ENCODE measurements at places on chromosomes 3 and 15.

DNA sequence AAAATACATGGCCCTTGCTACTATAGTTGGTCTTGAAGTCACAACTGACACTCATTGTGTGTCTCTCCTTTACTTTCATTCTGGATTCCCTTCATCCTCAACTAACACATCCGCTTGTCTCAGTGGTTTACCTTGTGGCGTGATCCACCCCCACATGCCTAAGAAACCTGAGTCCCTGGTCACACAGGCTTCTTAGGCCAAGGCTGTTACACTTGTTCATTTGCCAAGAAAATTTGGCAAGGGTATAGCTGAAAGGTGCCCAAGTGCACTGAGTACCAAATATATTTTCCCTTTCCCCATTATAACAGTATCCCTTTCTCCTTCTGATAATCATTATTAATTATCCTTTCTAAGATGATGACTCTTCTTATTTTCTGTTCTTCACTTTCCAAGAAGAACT, 207.6 kb upstream of the STAC start:
- DNase-seq: no peak

DNA sequence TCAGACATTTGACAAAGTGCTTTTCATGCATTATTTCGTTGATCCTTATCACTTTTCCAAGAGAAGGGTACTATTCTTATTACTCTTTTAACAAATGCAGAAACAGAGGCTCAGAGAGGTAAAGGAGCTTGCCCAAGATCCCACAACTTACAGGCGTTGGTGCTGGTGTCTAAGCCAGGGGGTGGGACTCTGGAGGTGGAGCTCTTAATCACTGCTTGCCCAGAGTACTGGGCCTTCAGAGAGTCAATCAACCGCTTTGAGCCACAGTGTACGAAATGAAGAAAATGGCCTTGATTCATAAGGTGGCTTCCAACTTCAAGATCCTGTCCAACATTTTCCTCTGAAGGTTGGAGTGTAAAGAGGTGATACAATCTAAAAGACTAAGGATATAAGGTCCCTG, 211.5 kb downstream of the NECTIN3 start:
- DNase-seq: no peak

DNA sequence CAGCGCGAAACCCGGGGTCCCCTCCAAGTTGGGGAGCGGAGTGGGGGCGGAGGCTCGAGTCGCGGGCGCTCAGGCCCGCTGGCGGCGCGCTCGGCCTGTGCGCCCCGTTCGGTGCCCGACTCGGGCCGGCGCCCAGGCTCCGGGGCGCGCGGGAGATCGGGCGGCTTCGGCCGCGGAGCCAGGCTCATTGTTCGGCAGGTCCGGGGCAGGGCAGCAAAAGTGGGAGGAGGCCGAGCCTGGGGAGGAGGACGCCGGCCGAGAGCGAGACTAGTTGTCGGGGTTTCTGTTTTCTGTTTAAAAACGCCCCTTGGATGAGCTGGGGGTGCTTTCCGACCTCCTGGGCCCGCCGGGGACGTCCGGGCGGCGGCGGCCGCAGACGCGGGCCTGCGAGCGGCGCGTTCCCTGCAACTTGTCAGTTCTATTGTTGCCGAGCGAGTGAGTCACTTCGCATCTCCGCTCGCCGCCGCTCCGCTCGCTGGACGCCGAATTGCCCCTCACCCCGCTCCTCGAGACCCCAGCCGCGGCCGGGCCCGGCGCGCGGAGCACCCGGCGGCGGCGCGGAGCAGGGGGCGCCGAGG, 676 bp downstream of the TCF12 start:
- DNase-seq: peak; percentile 11

GRCh38 chr15:100095541-100096247, 246.1 kb downstream of the ADAMTS17 start:
- no peak for DNase-seq

DNA sequence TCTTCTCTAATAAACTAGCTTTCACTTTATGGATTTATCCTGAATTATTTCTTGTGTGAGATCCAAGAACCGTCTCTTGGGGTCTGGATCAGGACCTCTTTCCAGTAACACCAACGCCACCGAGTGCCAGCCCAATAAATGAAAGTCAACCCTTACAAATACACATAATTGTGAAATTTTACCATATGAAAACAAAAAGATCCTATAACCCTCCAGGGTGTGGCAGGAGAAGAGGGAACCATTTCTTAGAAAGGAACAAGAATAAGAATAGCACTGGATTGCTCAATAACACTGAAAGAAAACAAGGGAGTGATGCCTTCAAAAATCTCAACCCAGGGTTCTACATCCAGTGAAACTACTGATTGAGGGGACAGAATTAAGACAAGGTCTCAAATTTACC, 51.6 kb upstream of the ACKR4 start:
- DNase-seq: no peak

DNA sequence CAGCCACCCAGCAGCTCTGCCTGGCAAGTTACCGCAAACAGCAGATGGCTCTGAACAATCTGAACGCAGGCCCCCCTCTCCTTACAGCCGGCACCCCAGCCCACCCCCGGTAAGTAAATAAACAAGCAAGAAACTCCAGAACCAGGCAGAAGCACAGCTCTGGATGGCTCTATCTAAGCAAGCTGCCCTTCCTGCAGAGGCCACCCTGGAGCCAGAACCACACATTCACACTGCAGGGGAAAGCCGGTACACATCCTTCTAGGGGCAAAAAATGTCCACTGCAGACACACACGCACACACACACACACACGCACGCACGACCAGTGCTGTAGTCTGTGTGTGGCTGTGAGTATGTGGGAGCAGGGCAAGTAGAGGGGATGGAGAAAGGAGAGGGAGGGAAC, 63.9 kb downstream of the ADCY5 start:
- no peak for DNase-seq

DNA sequence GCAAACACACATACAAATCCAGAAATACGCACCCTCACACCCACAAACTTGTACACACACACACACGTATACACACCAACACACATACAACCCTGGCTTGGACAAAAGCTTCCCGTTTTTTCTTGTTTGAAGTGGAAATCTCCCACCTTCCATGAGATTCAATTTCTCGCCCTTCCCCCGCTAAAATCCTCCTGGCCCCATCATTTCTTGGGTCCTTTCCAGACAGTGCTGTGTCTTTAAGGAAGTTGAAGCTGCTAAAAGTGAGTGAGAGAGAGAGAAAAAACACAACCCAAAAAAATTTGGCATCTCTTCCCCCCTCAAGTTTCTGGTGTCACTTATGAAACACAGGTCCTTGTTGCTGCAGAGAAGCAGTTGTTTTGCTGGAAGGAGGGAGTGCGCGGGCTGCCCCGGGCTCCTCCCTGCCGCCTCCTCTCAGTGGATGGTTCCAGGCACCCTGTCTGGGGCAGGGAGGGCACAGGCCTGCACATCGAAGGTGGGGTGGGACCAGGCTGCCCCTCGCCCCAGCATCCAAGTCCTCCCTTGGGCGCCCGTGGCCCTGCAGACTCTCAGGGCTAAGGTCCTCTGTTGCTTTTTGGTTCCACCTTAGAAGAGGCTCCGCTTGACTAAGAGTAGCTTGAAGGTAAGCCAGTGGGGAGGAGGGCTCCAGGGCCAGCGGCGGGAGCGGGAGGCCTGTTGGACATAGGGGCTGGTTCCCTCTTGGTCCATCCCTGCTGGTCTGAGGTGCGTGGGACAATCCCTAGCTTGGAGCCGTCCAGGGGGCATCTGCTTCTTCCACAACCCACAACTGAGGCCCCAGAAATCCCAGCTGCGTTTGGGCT, at the start of gene ISLR:
TSS of gene ISLR (plus strand) at position 331 of the 839 bp plus-strand sequence. CDS start 1,149 bp downstream, outside the sequence.
- DNase-seq: no peak

DNA sequence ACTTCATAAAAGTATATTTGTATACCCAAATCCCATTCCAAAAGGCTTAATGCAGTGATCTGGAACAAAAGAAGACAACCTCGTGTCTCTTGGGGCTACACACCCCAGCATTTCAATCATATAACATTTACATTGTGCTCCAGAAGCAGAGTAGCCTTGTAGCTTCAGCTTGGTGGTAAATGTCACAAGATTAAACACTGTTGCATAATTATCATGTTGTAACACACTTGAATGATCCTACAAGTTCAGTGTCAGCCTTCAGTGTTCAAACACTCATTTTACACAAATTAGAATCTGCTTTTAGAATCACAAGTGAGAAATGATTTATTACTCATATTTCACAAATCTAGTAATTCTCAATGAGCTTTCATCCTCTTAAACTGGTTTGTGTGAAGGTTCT, 122.6 kb downstream of the CNTN3 start:
- DNase-seq: no peak

DNA sequence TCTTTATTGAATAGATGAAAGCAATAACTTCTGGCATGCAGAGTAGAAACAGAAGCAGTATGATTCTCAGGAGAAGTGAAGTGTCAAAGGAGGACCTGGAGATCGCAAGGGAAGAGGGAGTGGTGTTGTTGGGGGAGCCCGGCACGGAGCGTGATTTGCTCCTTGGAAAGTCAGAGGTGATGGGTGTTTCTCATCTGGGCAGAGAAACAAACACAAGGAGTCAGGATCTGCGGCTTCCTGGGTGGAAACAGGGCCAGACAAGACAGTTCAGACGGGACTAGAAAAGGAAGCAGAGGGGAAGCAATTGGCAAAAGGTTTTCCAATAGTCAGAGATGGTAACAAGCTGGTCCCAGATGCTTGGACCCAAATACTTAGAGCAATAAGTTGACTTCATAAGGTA, 34.4 kb upstream of the CCDC80 start:
- no peak for DNase-seq

- DNase-seq: no peak
Measured at GRCh38 chr3:36762918-36763849, 1.2 kb downstream of the DCLK3 start.

GRCh38 chr3:37693511-37694283, 168.0 kb upstream of the CTDSPL start:
- DNase-seq: no peak

DNA sequence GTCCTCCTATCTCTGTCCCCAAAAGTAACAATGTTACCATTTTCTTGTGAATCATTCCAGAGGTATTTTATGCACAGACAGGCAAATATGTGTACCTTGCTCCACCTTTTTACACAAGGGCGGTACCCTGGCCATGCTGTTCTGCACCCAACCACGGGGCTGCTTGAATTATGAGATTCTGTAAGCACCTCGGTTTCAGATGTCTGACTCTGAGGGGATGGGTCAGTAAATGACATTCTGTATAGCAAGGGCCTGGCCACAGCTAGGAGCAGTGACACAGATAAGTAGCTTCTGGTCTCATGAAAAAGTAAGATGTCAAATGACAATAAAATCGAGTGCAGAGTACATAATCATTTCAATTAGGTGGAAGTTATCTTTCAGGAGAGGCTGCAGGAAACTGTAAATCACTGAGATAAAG, 30.4 kb upstream of the FLNB start:
- peak; percentile 49 for DNase-seq

DNA sequence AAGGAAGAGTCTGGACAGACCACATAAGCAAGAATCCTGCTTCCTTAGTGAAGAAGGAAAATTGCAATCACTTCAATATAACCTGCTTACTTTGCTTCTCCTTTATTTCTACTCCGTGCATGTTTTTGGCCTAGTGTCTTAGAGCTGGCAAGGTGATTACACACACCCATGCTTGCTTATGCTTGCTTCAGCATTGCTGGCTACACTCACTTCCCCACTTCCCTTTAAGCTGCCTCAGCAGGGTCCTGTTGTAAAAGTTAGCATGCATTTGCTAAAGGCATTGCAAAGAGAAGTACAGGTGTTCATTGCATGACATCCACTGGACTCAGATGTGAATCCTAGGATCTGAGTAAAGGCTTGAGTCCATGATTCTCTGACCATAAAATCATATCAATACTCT, 47.5 kb upstream of the STT3B start:
- DNase-seq: no peak

GRCh38 chr3:117616227-117616626, 906.6 kb downstream of the TUSC7 start:
- no peak for DNase-seq

DNA sequence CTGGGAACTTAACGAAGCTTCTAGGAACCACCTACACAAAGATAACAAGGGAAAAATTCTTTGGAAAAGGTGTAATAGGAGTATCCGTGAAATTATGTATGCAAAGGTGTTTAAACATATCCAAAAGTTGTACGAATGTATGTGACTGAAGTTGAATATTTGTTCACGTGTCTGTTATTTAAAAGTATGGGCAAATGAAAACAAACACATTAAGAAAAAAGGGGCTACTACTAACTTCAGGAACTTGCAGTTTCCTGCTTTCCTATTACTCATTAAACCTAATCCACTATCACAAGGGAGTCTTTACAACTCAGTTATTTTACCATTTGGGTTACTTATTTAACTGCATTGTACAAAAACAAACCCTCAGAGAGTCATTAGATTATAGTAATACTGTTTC, 33.9 kb upstream of the GRAMD1C start:
- DNase-seq: no peak

DNA sequence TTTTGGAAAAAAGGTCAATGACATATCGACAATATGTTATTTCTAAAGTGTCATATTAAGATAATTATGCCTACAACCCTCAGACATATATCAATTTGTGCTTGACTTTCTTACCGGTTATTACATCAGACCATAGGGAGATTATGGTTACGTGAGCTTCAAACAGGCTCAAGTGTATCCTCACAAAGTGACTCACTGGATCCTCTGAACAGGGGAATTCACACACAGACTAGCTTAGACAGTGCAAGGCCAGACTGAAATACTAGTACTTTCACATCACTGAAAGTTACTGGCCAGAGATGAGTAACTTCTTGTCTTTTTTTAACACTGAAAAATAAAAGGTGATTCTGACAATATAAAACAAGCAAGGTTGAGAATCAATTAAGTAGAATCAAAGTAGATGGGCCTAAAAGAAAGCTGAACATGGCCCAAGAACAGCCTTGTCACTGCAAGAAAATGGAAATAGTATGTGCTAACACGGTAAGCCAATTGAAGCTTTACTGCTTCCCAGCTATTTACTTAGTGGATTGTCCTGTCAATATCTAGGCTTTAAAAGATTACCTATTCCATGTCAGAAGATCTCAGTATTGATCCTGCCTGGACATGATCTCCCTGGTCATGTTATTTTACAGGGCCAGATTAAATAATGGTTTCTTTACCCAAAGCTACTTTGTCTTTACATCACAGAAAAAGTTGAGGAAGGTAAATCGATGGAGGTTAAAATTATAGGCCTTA, 848.6 kb downstream of the ROBO1 start:
- DNase-seq: no peak

DNA sequence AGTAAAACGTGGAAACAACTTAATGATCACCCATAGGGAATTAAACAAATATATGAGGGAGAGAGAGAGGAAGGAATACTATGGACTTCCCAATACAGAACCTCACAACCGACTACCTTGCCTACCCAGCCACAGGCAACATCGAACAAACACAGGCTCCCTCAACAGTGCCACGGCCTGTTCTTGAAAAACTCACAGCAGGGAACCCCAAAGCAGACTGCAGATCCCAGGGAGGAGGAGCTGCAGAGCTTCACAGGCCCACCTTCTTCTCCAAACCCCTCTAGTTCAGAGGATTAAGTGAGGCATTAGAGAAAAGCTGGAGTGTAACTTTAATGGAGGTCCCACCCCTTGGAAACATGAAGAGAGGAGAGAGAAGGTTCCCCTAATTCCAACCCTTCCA, 110.2 kb downstream of the ST8SIA2 start:
- no peak for DNase-seq
